ENCODE measurements at places on chromosomes 13 and 19. TPM values are rescaled to one million over a fixed set of nuclear protein-coding genes. Genes with fewer than 3 reads are reported as not detected.

NR1H2 gene
- total RNA-seq = 72.2 TPM

KLK15 gene
- not detected for total RNA-seq

A1BG gene
- 0.33 TPM for total RNA-seq

PODNL1 gene
- under 0.01 TPM for total RNA-seq

CCDC70 gene
- not detected for total RNA-seq

KLK12 gene
- not detected for total RNA-seq

CDX2 gene
- not detected for total RNA-seq

ZNF66 gene
- 4.6 TPM for total RNA-seq

PGLYRP2 gene
- not detected for total RNA-seq

ZNF420 gene
- 7.0 TPM for total RNA-seq

CATSPERD gene
- total RNA-seq = not detected

ZNF28 gene
- total RNA-seq = 19.8 TPM

SLC15A1 gene
- total RNA-seq = not detected

PCDH20 gene
- total RNA-seq = not detected

ZNF729 gene
- not detected for total RNA-seq

ZNF610 gene
- total RNA-seq = 3.3 TPM

ZNF331 gene
- total RNA-seq = 8.5 TPM

PABPC3 gene
- 0.10 TPM for total RNA-seq

CD22 gene
- 0.19 TPM for total RNA-seq

CTXN1 gene
- total RNA-seq = 10.1 TPM

THAP8 gene
- 1.6 TPM for total RNA-seq

CNMD gene
- not detected for total RNA-seq

IFNL1 gene
- total RNA-seq = not detected

IRGQ gene
- 38.6 TPM for total RNA-seq

ATP8B3 gene
- 1.7 TPM for total RNA-seq

NLRP5 gene
- not detected for total RNA-seq

CEACAM8 gene
- not detected for total RNA-seq

TMEM150B gene
- total RNA-seq = not detected

KLK13 gene
- not detected for total RNA-seq

BEST2 gene
- not detected for total RNA-seq

TUBB4A gene
- total RNA-seq = not detected

DIRAS1 gene
- 0.29 TPM for total RNA-seq

MRPS12 gene
- total RNA-seq = 42.1 TPM

All from vein endothelial cell (primary cell).